ENCODE measurements at places on chromosomes 3 and 15.
A peak's percentile ranks its signal among the peaks of the same experiment; 100 is the strongest.

GRCh38 chr15:30990446-30991254 lies 778 bp downstream of the MTMR10 start:
- no peak for DNase-seq

GRCh38 chr3:47652142-47652541 lies 73.5 kb upstream of the CSPG5 start:
- DNase-seq = no peak

DNA sequence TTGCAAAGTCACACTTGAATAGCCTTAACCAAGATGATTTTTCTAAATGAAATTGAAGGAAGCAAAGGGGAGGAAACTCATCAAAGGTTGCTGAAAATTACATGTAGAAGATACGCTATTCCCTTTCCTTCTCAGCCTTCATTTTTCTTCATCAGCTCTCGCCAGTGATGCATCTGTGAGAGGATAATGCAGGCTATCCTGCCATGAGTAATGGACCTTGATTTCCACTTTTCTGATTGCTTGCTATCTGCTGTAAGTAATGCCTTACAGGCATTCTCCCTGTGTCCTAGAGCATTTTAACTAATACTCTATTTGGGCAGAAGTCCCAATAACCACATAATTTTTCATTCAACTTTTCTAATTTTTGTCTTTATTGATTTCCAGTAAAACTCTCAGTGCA lies 162.6 kb downstream of the BBX start:
- DNase-seq = no peak

DNA sequence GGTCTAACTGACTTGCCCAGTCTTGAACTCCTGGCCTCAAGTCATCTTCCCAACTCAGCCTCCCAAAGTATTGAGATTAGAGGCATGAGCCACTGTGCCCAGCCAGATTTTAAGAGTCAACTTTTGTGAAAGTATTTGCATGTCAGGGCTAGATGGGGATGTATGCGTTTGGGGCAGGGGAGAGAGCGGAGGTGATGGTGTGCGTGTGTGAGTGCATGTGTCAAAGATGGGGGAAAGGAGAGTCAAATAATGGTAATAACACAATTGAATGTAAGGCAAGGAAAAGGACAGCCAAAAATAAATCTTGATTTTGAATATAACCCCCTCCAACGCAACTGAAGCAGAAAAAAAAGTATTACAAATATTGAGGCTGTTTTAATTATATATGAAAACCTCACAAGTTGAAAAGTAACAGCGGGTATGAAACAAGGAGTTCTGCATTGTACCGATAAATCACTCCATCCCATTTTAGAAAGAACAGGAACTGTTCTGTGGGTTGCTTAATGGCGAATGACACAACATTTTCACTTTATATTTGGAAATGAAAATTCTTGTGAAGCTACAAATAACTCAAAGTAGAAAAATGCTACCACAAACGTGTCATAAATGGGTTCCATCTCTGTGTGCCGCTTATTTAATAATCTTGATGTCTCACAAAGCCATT lies 29.9 kb upstream of the LDHAL6B start:
- DNase-seq = no peak

- DNase-seq = no peak
Measured at GRCh38 chr3:14441240-14441919, 39.0 kb downstream of the SLC6A6 start.

- DNase-seq = no peak
Measured at GRCh38 chr3:152443212-152444023, 174.7 kb downstream of the MBNL1 start.

- peak; percentile 24 for DNase-seq
Measured at GRCh38 chr15:78808550-78808949, 2.7 kb downstream of the ADAMTS7 start.

DNA sequence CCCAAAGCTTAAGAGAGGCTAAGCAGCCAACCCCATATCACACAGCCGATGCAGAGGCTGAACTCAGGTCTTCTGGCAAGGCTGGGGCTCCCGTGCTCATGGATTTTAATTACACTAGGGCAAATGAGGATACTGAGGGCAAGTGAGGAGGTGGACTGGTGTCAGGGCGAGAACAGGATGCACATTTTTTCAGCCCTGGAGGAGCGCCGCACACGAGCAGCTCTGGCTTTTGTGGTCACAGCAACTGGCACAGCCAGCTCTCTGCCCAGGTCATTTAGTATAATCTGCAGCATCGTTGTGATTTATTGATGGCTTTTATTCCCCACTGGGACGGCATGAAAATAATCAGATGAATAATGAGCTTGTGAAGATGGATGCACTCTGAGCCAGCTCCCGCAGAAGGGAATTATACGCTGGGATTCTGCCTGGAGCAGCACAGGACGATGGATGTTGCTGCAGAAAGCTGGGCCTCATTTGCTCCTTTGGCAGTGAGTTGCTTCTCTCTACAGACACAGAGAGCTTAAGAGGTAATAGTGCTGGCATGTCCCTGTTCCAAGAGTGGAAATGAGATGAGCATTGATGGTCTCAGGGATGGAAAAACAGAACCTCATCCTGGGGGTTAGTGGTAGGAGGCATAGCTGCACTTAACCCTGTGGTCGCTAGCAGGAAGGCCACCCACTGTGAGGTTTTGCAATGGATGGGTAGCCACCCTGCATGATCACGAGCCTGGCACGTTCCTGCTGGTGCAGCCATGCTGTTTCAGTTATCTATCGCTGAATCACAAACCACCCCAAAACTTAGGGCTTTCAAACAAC lies 135.4 kb downstream of the UACA start:
- DNase-seq = no peak

DNA sequence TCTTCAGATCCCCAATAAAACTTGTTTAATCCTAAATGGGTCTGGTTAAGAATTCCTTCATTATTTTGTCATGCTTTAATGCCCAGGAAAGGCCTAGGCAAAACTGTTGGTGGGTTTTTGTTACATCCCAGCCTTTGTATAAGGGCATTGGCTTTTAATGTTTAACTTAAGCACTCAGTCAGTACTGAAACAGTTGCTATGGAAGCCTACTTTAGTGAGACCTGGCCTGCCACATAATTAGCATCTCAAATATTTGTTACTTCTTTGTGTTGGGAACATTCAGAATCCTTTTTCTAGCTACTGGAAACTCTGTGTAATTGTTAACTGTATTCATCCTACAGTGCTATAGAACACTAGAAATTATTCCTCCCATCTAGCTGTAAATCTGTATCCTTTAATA lies 369.6 kb upstream of the ATP10A start:
- no peak for DNase-seq

DNA sequence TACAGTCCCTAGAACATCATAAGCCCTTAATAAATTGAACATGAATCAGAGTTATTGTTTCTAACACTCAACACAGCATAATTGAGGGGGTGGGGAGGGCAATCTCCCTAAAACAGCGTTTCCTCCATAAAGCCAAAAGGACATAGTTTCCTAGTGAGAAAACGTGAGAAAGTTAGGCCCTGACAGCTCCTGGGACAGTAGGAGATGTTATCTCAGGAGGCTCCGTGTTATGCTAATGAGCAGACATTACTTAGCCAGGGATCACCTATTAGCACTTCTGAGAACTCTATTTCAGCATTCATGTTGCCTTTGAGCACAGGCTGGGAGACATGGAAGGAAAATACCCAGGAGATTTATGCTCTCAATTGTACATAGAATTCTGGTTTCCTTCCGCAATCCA lies 229.1 kb upstream of the ADAMTS9 start:
- DNase-seq = no peak

DNA sequence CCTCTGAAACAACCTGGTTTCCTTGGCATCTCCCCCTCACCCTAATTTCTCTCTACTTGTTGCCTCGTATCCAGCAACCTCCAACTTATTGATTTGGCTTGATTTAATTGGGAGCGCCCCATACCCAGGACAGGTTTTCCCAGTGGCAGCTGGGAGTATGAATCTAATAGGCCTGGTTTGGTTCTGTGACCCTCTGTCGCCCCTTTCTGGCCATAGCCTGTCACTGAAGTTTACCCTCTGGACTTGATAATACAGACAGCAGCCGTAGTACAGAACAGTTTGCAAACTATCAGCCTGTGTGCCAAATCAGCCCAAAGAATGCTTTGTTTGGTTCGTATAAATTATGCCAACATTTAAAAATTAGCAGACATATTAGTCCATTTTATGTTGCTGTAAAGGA lies 525.1 kb upstream of the GOLIM4 start:
- DNase-seq = no peak

DNA sequence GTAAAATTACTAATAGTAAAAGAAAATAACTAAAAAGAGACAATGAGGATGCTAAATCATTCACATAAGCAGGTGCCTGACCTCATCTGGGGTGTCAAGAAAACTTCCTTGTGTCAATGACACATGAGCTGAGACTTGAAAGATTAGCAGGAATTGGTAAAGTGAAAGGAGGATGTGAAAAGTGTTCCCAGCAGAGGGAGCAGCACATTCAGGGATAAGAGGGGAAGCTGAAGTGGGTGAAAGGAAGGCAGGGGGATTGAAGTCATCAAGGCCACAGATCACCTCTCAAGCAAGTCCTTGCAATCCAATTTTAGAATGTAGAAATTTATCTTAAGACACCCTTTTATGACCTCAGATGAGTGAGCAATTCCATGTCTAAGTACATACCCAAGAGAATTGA lies 60.2 kb upstream of the ACP3 start:
- peak; percentile 26 for DNase-seq

GRCh38 chr15:55703873-55704301 lies 39.1 kb downstream of the PRTG start:
- no peak for DNase-seq

- no peak for DNase-seq
Measured at GRCh38 chr3:58670506-58671135, 4.0 kb upstream of the FAM3D start.

DNA sequence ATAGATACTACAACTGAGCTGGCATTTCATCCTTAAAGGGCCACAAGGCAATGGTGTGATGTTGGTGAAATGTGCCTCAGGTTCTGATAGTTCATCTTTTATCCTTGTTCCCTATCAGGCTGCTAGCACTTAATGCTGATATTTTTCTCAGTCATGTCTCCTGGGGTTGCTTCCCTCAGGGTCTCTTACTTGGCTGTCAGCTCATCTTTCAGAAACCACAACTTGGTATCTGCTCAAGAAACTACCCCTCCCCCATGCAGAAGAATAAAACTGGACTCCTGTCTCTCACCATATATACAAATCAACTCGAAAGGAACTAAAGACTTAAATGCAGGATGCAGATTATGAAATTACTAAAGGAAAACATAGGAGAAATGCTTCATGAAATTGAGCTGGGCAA lies 308.1 kb downstream of the CHST2 start:
- no peak for DNase-seq

GRCh38 chr15:100318880-100319279 lies 22.9 kb downstream of the ADAMTS17 start:
- no peak for DNase-seq

DNA sequence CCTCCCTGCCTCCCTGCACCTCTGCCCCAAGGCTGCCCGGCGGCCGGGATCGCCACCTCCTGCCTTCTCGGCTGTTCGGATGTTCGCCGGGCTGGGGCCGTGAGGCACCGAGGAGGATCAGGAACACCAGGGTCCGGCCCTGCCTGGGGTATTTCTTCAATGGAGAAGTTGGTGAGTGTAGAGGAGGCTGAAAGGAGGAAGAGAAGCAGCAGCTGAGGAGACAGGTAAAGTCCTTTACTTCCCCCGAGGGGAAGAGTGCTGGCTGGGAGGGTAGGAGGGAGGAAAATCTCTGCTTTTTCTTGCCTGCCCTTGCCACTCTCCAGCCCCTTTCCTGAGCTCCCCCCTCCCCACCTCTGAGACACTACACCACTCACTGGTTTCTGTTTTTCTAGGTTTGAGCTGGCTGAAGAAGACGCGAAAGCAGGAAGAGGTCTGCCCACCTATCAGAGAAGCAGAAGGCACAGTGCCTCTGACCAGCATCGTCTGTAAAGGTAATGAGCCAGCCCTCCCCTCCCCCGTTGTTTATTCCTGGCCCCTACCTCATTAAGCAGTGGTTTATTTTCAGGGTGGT lies 519 bp downstream of the ASB7 start:
- DNase-seq = no peak

- DNase-seq = peak; percentile 94
Measured at GRCh38 chr3:69838217-69838616, 99.0 kb downstream of the MITF start.

- DNase-seq = no peak
Measured at GRCh38 chr3:196311-197148, at the start of gene CHL1. Gene CHL1 (plus strand): TSS chr3:196763. CDS start chr3:319777, 123,014 bp downstream.

DNA sequence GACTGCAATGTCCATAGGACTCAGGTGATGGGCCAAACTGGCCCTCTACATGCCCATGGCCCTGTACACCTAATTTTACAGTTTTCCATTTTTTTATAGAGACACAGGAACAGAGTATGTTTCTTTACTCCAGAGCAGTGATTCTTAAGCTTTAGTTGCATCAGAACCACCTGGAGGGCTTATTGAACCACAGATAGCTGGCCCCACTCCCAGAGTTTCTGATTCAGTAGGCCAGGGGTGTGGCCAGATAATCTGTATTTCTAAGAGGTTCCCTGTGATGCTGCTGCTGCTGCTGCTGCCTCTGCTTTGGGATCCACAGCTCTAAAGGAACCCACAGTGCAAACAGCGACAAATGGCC lies 5.1 kb downstream of the RBP1 start:
- DNase-seq = peak; percentile 26

GRCh38 chr3:58434511-58434910 lies 879 bp upstream of the PDHB start:
- DNase-seq = no peak

DNA sequence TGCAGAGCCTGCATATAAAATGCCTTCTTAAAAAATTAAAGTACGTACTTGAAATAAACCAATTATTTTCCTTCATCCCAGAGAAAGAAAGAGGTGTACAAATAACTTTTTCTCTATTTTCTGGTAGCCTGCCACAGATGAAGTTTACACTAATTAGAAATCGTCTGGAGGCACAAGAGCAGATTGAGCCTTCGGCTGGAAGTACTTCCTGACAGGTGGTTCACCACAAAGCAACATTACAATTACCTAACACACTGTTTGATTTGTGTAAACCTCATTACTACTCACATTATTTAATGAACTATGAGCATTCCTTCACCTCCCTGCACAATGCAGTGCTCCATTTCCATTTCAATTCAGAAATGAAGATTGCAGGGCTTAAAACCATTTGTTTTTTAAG lies 856.1 kb downstream of the SI start:
- DNase-seq = no peak

DNA sequence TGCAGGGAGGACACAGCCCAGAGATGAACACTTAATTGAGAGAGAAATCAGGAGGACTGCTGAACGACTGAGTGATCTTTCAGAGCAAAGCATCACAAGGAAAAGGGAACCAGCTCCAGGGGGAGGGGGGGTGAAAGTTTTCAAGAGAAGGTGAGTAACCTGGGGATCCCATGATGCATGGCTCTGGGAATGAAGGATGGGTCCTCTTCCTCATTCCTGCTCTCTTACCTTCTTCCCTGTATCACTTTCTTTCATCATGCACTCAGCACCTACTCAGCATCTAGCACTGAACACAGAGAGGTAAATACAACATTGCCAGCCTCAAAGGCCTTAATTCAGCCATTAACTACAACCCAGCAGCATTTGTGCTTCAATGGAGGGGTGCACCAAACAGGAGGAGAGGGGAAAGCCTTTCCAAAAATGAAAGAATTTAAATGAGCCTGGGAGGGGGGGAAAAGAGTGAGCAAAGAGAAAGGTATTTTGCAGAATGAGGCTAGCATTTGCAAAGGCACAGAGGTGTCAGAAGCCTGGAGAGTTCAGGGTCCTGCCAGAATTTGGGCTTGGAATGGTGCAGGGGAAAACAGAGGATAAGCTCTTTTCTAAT lies 427.4 kb downstream of the FOXP1 start:
- DNase-seq = no peak

- DNase-seq = no peak
Measured at GRCh38 chr3:19485267-19485666, 337.0 kb downstream of the KCNH8 start.

GRCh38 chr3:4350789-4351163 lies 47.6 kb downstream of the SETMAR start:
- DNase-seq = peak; percentile 45

GRCh38 chr15:59399465-59400102 lies 26.9 kb upstream of the MYO1E start:
- no peak for DNase-seq
